Dermis microvascular lymphatic vessel endothelial cell (primary cell): ENCODE measurements at places on chromosomes 7 and 10. TPM values are rescaled to one million over a fixed set of nuclear protein-coding genes. Genes with fewer than 3 reads are reported as not detected.

The SYT15 gene
- 0.39 and 1.0 TPM in 2 replicates for total RNA-seq

The MBL2 gene
- total RNA-seq = not detected in 2 replicates

The IGFBP3 gene
- total RNA-seq = 1.7 and 6.4 TPM in 2 replicates

The SPDYE2 gene
- total RNA-seq = not detected in 2 replicates

The GOLGA7B gene
- under 0.01 and 0.13 TPM in 2 replicates for total RNA-seq

The SLC25A40 gene
- total RNA-seq = 5.0 and 6.4 TPM in 2 replicates

The CDC14C gene
- under 0.01 TPM in 1 of 2 replicates, not detected in the other for total RNA-seq

The GPER1 gene
- 1.5 and 2.3 TPM in 2 replicates for total RNA-seq

The NRG3 gene
- 8.2 and 19.1 TPM in 2 replicates for total RNA-seq

The TBC1D12 gene
- total RNA-seq = 12.7 and 21.4 TPM in 2 replicates

The MET gene
- total RNA-seq = 36.8 and 43.0 TPM in 2 replicates

The FAM13C gene
- total RNA-seq = 2.3 and 3.3 TPM in 2 replicates

The FEZF1 gene
- total RNA-seq = not detected in 2 replicates

The CTAGE15 gene
- total RNA-seq = 0.13 TPM in 1 of 2 replicates, not detected in the other

The GBX1 gene
- not detected in 2 replicates for total RNA-seq

The RSBN1L gene
- total RNA-seq = 10.4 and 11.6 TPM in 2 replicates

The LRRN3 gene
- 0.13 TPM in 1 of 2 replicates, not detected in the other for total RNA-seq

The CAV1 gene
- total RNA-seq = 644 and 1,184 TPM in 2 replicates

The TMEM213 gene
- not detected in 2 replicates for total RNA-seq

The SPDYE5 gene
- under 0.01 TPM in 1 of 2 replicates, not detected in the other for total RNA-seq

The PMPCB gene
- 35.7 and 41.2 TPM in 2 replicates for total RNA-seq

The NPSR1 gene
- not detected in 2 replicates for total RNA-seq
